Stimulated activated CD4-positive, alpha-beta T cell treated with anti-CD3 and anti-CD28 coated beads, TNF-alpha, amount 100 ng/mL, for 24 hours (primary cell): ENCODE measurements at places on chromosomes 11 and 22.

DNA sequence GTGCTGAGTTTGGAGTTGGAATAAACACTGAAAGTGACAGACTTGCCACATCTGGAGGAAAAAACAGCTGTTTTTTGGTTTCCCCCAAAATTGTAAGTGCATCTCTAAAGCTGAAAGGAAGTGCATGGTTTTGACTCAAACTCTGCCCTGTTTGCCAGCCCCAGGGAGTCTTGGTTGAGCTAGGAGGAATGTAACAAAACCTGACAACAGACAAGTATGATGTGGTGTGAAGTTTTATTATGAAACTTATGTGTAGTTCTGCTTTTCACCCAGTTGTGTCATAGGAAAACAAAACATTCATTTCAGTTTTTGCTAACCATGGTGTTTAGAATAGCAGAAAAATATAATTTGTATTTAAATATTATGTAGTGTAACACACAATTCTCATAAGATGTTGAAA lies 31.7 kb upstream of the PDE3B start:
- DNase-seq = no peak

- no peak for DNase-seq
Measured at GRCh38 chr11:77201991-77202841, 74.2 kb downstream of the MYO7A start.

- no peak for DNase-seq
Measured at GRCh38 chr22:35341090-35341874, 39.6 kb upstream of the HMOX1 start.

DNA sequence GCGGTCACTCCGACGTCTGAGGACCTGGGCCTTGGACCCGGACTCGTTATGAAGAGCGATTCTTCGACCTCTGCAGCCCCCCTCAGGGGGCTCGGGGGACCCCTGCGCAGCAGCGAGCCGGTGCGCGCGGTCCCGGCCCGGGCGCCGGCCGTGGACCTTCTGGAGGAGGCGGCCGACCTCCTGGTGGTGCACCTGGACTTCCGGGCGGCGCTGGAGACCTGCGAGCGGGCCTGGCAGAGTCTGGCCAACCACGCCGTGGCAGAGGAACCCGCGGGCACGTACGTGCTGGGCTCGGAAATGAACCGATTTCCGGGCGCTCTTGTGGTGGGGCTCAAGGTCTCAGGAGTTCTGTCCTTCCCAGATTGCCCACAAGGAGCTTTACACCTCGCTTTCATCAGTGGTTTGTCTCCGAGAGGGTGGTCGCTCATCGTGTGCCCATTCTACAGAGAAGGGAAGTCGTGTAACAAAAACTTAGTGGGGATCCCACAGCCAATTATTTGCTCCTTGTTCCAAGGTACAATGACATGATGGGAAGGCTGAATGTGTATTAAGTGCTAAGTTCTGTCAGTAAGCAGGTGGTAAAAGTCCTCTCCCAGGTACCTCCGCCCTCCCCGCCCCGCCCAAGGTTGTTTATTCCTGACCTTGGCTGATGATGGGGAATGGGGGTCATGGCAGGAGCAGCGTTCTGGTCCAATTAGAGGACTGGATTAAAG lies 695 bp downstream of the PEX26 start:
- no peak for DNase-seq
